ENCODE measurements at places on chromosomes 7 and 10.

DNA sequence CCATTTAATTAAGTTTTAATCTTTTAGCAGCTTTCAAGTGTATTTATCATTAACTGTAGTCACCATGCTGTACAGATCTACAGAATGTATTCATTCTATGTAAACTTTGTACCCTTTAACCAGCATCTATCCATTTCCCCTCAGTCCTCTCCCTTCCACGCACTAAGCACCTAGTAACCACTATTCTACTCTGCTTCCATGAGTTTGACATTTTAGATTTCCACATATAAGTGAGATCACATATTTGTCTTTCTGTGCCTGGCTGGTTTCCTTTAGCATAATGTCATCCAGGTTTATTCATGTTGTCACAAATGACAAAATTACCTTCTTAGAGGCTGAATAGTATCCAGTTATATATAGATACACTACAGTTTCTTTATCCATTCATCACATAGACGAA is 79.7 kb downstream of the BTAF1 start:
- DNase-seq: no peak

DNA sequence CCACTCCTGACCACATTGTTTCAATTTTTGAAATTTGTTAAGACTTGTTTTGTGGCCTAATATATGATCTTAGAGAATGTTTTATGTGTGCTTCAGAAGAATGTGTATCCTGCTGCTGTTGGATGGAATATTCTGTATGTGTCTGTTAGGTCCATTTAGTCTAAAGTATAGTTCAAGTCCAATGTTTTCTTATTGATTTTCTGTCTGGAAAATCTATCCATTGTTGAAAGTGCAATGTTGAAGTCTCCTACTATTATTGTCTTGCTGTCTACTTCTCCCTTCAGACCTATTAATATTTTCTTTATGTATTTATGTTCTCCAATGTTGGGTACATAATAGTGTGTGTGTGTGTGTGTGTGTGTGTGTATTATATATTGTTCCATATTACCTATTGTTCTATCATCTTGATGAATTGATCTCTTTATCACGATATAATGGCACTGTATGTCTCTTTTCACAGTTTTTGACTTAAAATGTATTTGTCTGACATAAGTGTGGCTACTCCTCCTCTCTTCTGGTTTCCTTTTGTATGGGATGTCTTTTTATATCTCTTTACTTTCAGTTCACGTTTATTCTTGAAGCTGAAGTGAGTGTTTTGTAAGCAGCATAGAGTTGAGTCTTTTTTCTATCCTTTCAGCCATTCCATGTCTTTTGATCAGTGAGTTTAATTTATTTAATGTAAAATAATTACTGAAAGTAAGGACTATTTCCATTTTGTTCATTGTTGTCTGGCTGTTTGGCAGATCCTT is 61.3 kb downstream of the AKR1D1 start:
- DNase-seq: peak; percentile 41

GRCh38 chr7:113100121-113100603 is 13.5 kb upstream of the GPR85 start:
- no peak for DNase-seq

DNA sequence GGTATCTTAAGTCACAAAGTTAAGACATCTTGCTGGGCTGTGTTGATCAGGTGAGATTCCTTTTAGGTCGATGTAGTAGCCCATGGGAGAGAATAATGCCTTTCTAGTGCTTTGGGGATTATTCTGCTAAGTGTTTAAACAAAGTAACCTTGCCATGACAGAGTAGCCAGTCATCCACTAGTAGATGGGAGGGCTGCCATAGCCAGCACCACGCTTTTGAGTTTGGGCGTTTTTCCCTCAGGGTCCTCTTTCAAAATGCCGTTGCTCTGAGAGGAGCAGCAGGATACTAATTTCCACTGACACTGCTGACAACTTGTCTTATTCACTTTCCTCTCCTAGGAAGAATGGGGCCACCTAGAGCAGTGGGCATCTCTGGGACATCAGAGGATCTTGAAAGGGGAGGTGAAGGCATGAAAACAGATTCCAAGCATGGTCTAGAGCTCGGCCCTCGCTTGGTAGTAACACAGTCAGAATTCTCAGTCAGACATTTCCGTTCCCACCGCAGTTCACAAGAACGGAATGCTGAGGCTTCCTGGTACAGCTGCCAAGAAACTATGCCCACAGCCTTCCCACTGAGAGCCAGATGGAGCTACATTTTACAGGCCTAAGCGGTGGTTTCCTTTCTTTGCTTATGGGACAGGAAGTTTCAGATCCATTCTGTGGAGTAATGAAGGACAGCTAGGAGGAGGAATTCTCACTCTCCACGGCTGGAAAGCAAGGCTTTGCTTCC is 15.3 kb upstream of the RSU1 start:
- no peak for DNase-seq

DNA sequence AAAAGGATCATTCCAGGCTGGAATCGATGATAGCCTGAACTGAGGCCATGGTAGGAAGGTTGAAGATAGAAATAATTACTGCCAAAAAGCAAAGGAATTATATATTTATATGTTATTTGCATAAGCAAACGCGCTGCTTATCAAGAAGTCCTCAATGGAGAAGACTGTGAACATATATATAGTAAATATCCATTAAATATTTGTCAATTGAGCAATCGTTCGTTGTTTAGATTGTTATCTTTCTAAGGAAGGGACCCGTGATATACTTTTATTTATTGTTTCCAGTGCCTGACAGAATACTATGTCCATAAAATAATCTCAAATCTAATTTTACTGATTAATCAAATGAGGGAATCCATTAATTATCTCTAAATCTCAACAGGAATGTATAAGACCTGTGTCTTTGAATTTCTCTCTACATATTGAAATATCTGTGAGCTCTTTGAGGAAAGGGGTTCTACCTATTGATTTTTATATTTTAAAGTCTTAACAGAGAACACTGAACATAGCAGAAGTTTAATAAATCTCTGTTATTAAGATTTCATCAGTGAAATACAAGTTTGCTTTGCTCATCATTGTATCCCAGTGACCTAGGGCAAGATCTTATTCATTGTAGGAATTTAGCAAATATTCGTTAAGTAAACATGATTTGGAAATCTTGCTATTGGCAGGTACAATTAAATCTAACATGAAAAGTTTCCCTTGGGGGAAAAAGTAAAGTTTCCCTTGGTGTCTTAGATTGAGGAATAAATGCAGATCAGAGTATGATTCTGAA is 12.0 kb upstream of the HERC4 start:
- no peak for DNase-seq

DNA sequence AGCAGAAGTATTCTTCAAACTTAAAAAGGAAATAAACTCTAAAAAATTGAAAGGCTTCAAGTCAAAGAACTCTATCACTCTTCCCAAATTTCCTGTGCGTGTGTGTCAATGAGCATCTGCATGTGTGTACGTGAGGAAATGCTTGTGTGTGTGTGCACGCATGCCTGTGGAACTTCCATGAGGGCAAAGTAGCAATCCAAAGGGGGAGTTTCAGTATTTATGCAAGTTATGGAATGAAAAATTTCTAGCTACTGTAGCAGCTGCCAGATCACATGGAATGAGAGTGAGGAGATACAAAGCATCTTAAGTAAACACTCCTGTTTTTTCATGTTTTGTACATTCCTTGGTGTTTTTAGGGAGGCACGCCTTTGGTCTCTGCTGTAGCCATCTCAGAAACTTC is 152.6 kb downstream of the RAPGEF5 start:
- no peak for DNase-seq

- DNase-seq: no peak
Measured at GRCh38 chr10:51397695-51398094, 301.7 kb downstream of the CSTF2T start.

GRCh38 chr10:36182606-36183005 is 540.5 kb upstream of the FZD8 start:
- no peak for DNase-seq

DNA sequence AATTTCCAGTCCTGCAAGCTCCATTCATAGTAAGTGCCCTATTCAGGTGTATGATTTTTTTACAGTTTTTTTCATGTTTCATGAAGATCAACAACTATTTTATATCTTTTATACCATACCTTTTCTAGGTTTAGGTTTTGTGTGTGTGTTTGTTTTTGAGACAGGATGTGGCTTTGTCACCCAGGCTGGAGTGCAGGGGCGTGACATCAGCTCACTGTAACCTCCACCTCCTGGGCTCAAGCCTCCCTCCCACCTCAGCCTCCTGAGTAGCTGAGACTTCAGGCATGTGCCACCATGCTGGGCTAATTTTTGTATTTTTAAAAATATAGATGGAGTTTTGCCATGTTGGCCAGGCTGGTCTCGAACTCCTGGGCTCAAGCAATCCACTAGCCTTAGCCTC is 35.0 kb downstream of the ARMH3 start:
- no peak for DNase-seq

GRCh38 chr10:73780966-73781365 is 882 bp upstream of the CHCHD1 start:
- no peak for DNase-seq

GRCh38 chr10:114600057-114600456 is 58.0 kb downstream of the ABLIM1 start:
- DNase-seq: no peak

DNA sequence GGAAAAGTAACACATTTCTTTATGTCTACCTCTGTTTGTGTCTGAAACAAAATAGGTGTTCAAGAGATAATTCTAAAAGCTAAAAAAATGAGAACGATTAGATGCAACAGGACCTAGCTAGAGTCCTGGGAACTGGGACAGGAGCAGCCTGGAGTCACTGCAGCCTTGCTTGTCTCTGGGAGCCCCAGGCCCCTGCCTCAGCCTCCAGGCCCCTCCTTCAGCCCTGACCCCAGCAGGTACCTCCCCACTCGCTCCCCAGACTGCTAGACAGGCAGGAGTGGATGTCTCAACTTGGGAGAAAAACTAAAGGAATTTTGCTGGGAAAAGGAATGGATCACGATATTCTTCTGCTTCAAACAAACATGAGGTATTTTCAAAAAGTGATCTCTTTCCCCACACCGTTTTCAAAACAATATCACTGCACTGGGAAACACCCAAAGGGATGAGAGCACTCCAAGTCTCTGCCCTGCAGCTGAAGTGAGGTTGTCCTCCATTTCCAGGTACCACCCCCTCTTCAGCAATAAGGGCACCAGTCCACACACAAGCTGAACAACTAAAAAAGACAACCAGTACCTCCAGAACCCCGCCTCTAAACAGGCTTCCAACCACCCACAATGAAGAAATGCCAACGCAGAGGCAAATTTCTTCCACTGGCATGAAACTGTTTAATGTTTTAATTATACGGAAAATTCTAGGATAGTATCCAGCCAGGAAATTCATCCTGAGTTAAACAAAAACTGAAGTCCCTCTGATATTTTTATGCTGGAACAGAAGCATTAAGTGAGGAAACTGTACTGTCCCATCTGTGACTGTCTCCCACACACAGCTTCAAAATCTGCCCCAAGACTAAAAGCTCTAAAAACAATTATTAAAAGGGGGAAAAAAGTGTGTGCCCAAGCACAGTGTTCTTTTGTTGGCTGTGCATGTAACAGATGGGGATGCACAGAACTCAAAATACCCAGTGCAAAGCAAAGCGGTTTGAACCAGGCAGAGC is 47.2 kb downstream of the XPNPEP1 start:
- no peak for DNase-seq

DNA sequence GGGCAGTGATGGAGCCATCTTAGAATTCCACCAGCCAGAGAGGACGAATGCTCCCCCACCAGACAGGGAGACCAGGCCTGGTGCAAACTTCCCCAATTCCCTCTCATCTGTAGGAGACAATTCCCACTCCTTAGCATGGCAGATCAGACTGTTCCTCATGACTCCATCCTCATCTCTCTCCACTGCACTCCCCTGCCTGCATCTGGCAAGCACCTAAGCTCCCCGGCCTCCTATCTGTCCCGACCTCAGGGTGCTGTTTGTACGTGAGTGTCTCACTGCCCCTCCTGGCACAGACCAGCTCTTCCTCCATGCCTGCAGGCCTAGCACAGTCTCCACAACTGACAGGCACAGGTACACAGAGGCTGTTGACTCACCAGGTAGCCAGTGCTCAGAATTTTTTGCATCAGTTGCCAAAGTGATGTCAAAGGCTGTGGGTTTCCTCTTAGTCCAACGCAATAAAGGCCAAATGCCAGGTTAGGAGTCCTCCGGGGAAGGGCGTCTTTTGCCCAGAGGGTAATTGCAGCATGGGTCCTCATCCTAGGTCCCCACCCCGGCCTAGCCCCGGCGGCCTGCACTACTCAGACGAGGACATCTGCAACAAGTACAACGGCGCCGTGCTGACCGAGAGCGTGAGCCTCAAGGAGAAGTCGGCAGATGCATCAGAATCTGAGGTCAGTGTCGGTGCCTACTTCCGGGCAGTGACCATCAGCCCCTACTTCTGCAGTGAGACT is 436.8 kb upstream of the FOXK1 start:
- no peak for DNase-seq

DNA sequence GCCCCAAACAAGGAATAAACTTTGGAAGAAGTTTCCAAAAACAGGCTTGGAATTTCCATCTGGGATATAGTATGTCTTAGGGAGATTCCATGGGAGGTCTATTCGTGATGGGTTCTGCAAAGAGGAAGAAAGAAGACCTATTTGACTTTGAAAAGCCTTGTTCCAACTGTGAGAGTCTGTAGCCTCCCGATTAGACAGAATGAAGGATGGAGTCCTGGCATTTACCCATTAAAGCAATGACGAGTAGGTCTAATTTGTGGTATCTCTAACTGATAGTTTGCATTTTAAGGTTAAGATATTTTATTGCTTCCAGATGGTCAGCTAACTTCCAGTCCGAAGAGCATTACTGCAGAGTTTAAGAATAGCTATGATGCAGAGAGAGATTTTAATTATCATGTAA is 19.5 kb upstream of the GALNT17 start:
- DNase-seq: no peak

DNA sequence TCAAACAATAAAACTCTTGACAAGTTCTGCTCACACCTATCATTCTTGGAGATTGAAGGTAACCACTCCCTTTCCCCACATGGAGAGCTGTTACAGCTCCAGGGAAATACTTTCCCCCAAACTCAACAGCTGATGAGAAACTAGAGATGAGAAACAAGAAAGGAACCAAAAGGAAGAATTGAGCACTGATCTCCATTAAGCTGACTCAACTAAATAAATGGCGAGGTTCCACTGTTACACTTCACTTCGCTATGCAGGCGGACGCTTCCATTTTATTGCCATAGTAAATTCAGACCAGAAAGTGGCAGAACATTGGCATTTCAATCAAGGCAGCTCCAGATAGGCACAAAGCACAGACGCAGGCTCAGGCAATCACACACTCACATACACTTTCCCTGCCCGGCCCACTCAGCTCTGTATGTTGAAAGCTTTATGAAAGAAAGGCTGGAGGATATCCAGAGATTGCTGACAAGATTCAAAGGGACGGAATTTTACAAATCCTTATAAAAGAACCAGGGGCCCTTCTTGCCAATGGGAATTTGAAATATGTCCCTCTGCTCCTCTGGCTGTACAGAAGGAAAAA is 11.5 kb upstream of the YAE1 start:
- no peak for DNase-seq

DNA sequence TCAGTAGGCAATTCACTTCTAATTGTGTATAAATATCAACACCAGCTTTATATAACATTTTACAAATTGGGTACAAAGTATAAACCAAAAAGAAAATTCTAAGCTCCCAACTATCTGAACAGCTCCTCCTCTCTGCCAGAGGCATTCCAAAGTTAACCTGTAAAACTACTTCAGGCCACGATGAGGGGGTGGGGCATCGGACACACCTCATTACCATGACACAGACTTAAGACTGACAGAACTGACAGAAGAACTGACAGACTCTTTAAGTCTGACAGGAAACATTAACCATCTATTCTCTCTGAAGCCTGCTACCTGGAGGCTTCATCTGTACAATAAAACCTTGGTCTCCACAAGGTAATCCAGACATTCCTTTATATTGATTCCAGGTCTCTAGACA is 12.3 kb downstream of the ESYT2 start:
- DNase-seq: no peak
